Non-pigmented ciliary epithelial cell (primary cell): ENCODE measurements at places on chromosomes 3 and 15.

GRCh38 chr15:67175643-67176071 lies 78.8 kb downstream of the AAGAB start:
- no peak for DNase-seq

- no peak for DNase-seq
Observed at GRCh38 chr15:72472992-72473610, 1.0 kb upstream of the ARIH1 start.

DNA sequence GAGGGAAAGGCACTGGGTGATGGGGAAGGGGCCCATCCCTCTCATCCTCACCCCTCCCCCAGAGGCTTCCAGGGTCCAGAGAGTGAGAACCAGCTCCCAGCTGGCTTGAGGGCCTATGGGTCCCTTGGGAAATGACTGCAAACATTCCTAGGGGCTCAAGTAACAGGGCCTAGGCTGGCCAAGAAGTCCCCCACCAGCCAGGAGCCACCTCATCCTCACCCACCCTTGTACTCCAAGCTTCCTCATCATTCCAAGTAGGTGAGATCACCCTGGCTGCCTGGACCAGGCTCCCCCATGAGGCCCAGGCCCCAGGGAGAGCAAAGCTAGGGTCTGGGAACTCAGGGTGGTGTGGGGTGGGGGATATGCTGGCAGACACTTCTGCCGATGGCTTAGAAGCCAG lies 14.8 kb downstream of the LOXL1 start:
- DNase-seq: peak; percentile 75

DNA sequence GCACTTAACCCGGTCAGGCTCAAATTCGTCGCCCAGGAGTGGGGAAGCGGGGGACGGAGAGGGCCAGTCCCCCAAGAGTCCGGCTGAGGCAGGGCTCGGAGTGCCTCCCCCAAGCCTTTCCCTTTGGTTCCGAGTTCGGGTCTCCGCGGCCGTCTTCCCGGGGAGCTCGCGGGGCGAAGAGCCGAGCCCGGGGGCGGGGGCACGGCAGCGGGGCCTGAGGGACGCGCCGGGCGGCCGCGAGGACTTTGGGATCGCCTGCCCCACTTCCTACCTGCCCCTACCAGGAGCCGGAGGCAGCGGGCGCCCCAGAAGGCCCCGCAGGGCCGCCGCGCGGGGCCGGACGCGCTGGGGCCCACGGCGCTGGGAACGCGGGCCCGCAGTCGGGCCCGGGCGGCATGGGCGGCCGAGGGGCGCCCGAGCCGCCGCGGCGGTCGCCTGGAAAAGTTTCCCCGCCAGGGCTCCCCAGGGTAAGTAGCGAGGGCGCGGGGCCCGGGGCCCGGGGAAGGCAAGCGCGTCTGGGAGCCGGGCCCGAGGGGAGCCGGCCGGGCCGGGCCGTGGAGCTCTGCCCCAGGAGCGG lies 2.8 kb downstream of the FURIN start:
- DNase-seq: no peak

- no peak for DNase-seq
Observed at GRCh38 chr3:52405066-52405465, 39.8 kb downstream of the SEMA3G start.

DNA sequence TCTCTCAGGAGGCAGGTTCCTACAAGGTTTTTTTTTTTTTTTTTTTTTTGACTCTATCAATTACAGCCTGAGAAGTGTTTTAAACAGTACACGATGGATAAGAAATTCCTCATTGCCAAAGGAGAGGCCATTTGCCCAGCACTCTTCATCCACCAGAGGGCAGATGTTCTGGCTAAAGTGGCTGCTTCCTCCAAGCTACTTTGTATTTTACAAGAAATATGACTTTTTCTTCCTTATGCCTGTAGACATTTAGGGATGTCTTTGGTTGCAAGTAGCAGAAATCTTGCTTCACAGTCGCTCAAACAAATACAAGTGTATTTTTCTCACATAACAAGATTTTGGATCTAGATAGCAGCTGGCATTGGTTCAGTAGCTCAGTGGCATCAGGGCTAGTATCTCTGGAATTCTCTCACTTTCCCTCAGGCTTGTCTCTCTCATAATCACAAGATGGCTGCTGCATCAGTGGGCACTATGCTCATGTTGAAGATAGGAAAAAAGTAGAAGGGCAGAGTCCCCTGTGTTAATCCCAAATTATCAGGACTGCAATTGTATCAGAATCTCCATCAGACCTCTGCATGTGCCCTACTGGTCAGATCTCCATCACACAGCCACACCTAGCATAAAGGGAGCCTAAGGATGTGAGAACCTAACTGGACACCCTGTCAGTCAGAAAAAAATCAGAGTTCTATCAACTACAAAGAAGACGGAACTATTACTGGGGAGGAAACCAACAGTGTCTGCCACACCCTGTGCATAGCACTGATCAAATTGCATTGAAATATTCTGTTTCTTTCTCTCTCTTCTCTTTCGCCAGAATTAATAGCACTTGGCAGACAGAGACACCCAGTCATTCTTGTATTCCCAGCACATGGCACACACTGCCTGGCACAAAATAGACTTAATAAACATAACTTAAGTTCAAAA lies 138.9 kb upstream of the COL8A1 start:
- no peak for DNase-seq

GRCh38 chr15:73051807-73052652 lies at the start of gene NEO1:
Gene NEO1 (plus strand): TSS chr15:73052463. CDS start chr15:73052676, 213 bp downstream.
- DNase-seq: no peak

GRCh38 chr15:32674681-32675080 lies 33.2 kb downstream of the SCG5 start:
- DNase-seq: no peak
